T-helper 17 cell (primary cell): ENCODE measurements at places on chromosomes 4 and X.
A peak's percentile ranks its signal among the peaks of the same experiment; 100 is the strongest.

DNA sequence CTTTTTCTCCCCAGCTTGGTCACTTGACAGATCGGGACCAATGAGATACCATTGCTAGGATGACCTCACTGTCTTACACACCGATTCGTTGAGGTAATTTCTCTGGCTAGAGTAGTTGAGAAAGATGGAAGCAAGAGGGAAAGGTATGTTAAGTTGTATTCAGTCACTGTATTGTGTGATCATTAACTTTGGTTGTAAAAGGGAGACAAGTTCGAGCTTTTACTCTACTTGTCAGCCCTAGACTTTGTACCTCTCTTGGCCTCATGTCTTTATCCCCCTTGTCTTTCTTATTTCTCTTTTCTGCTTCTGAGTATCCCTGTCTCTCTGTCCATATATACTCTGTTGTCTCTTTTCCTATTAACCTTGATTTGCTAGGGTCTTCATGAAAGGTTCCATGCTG is 15.5 kb downstream of the FMR1 start:
- DNase-seq: no peak

GRCh38 chr4:59938166-59938565 is 1262.0 kb upstream of the ADGRL3 start:
- no peak for DNase-seq

GRCh38 chrX:136572030-136572429 is 40.0 kb downstream of the VGLL1 start:
- no peak for DNase-seq

DNA sequence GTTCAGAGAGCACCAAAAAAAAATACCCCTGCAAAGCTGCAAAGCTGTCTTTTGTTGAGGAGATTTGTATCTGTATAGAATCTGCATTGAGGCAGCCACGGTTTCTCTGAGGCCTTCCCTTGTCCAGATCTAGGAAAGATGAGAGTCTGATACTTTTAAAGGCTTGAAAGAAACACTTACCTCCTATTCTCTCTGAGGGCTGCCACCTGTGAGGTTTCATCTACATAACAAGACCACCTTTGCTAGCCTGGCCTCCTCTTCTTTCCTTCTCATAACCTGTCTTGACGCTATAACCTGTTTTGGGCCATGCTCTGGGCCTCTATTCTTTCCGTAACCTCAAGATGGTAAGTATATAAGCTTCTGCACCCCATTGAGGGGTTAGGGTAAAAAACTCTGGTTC is 779.6 kb upstream of the HTR2C start:
- no peak for DNase-seq

DNA sequence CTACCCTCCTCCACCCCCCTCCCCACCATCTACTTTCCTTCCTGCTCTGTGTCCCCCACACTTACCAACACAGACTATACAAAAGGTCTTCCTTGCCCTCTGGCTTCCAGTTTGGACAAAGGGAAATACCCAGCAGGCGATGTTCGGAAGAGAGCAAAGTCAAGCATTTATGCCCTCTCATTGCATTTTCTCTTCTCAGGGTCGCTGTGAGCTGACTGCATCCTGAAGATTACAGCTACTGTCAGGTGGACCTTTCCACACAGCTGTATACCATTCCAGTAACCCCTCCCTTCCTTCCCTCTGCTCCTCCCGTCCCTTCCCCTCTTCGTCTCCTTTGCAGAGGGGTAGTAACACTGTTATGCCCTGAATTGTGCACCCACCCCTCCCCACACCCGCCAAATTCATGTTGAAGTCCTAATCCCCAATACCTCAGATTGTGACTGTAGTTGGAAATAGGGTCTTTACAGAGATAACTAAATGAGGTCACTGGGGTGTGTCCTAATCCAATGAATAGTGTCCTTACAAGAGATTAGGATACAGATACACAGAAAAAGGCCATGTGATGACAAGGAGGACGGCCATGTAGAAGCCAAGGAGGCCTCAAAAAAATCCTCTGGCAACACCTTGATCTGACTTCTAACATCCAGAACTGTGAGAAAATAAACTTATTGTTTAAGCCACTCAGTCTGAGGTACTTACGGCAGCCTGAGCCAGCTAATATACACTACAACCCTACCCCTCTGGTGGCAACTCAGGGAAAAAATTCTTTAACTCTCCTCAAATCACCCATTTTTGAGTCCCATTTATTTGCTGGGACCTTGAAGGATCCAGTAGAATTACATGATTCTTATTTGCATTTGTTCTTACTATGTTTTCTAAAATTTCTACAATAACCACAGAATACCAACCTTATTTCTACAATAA is 11.7 kb downstream of the MORF4L2 start:
- no peak for DNase-seq

- no peak for DNase-seq
These were observed 410.9 kb upstream of the CT83 start for GRCh38 chrX:116873671-116874070.

DNA sequence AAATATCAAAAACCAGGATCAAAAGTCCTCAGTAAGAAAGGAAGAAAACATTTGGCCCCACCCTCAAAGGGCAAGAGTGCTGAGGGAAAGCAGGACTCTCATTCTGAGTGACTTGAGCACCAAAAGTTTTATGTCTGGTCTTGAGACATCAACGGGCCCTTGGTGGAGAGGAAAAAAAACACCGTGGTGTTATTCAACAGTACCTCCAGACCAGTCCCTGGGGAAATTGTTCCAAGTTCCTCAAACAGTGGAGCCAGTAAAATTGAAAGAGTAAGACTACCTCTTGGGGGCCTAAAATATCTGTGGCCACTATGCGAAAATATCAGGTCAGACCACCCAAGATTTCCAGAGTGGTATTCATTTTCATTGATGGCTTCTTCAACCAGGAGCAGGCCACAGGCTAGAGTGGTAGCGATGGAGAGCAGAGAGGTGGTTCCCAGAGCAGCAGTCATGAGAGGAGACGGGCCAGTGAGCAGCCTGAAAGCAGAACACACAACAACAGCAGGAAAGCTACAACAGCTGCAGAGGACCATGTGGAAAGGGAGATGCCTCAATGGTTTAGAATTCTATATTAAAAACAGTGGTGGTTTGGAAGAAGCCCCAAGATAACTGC is 63.7 kb upstream of the RPL34 start:
- no peak for DNase-seq

- no peak for DNase-seq
These were observed 184.1 kb upstream of the LEF1 start for GRCh38 chr4:108352664-108353308.

DNA sequence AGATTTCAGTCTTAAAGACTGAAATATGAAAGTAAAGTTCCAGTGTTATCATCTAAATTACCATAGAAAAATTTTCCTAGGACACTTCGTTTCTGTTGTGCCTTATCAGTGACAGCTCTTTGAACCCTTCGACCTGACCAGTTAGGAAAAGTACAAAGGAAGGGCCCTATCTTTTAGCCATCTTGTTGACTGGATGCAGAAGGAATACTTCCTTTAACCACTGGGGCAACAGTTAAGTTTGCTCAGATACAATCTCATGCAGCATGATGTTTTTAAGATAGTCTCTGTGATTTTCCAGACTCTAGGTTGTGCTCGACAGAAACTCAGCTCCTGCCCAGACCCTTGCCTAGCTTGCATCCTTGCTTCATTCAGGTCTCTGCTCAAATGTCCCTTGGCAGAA is 210.5 kb upstream of the RPS6KA3 start:
- no peak for DNase-seq

- DNase-seq: peak; percentile 8
These were observed 608 bp downstream of the TAF1 start for GRCh38 chrX:71366674-71367256.

GRCh38 chrX:16838202-16839066 is 31.7 kb downstream of the RBBP7 start:
- no peak for DNase-seq

- DNase-seq: no peak
These were observed 281.4 kb downstream of the PABPC4L start for GRCh38 chr4:133920236-133920635.

GRCh38 chr4:52877694-52878093 is 15.6 kb downstream of the RASL11B start:
- DNase-seq: no peak
